ENCODE measurements at places on chromosomes 16 and 17.
A peak's percentile ranks its signal among the peaks of the same experiment; 100 is the strongest.

- no peak for DNase-seq
Measured at GRCh38 chr17:80887639-80888175, 103.9 kb upstream of the CHMP6 start.

GRCh38 chr16:50368410-50369132, at the start of gene BRD7:
BRD7 (minus strand) TSS chr16:50368988; CDS start chr16:50368774, 214 bp downstream.
- peak; percentile 20 for DNase-seq

GRCh38 chr16:64641343-64641742, 480.5 kb downstream of the CDH11 start:
- no peak for DNase-seq

DNA sequence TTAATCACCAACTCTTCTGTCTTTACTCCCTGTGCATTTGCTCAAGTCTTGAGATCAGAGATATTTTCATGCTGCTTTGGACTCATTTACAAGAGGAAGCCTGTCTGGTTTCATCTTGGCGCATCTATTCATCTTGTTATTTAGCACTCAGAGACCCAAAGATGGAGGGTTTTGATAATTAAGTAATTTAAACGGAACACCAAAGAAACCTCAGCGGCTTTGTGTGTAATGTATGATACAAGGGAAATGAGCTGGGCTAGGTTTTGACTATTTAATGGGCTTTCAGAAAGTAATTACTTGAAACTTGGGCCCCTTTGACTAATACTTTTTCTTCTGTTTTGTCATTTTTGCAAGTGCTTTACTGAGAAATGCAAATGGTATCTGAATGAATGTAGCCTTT, 66.2 kb upstream of the CACNG3 start:
- DNase-seq = no peak

DNA sequence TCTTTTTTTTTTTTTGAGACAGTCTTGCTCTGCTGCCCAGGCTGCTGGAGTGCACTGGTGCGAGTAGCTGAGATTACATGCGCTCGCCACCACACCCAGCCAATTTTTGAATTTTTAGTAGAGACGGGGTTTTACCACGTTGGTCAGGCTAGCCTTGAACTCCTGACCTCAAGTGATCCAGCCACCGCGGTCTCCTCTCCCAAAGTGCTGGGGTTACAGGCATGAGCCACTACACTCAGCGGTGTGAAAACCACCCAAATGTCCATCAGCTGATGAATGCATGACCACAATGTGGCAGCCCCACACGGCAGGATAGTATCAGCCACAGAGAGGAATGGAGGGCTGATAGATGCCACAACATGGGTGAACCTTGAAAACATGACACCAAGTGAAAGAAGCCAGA, 2.1 kb downstream of the P2RX5 start:
- no peak for DNase-seq

DNA sequence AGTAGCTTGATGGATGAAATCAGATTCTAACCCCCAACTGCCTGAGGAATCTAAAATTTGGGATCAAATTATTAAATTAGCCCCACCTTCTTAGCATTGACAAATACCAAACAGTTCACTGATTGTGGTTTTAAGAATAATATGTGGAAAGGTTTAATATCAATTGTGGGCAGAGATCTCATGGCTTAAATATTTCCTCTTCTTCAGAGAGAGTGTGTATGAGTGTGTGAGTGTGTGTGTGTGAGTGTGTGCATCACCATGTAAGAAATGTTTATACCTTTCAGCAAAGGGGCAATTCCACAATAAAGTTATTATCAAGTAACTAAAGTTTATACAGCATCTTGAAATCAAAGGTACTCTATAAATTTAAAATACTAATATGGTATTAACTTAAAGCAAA, 3.2 kb downstream of the SMURF2 start:
- no peak for DNase-seq

DNA sequence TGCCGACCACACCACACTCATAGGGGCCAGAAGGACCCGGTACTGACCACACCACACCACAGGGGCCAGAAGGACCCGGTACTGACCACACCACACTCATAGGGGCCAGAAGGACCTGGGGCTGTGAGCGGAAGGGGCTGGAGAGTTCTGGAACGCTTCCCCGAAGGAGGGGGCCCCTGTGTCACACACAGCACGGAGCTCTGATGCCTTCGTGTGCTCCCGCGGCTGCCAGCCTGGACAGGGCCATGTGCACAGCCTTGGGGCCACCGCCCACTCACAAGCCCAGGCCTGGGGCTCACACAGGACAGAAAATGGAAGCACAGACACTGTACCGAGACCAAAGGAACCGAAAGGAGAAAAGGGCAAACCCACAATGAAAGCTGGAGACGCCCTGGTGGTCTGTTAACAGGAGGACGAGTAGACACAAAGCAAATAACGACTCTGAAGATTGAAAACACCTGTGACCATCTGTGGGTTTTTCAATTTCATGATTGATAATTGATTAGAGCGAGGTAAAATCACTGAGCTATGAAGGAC, 106.5 kb upstream of the METRNL start:
- no peak for DNase-seq

DNA sequence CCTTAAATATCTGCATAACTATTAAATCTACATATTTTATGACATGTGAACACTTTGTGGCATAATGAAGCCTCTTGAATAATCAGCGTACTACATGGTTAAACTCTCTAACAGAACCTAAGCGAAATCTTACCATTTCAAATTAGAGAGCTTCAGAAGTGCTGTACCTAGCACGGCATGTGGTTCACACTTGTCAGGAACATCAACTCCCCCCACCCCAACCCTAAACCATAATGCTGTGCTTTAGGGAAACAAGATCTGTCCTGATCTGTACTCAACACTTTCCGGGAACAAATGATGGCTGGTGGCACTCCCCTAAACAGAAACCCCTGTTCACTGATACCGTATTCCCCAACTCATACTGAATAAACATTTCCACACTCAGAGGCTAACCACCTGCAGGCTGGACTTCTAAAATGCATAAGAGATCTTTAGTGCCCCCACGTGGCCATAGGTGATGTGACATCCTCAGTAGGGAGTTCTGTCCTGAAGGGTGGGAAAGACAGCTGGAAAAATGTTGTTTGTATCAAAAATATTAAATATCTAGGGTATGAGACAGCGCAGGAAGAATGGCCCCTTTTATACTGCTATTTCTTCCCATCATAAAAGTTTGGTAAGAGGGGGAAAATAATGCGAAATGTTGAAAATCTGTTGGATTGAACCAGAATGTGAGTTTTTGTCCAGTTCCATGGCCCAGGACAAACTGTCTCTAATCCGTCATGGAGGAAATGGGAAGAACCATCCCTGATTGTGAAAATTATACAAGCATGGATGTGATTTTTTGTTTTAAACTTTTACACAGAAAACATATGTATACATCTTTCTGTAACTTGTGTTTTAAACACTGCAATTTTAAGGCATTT, 88.6 kb downstream of the USP31 start:
- DNase-seq = peak; percentile 88

- no peak for DNase-seq
Measured at GRCh38 chr17:4994081-4994595, 3.2 kb downstream of the INCA1 start.

GRCh38 chr17:30586818-30587595, 109.8 kb downstream of the GOSR1 start:
- no peak for DNase-seq

DNA sequence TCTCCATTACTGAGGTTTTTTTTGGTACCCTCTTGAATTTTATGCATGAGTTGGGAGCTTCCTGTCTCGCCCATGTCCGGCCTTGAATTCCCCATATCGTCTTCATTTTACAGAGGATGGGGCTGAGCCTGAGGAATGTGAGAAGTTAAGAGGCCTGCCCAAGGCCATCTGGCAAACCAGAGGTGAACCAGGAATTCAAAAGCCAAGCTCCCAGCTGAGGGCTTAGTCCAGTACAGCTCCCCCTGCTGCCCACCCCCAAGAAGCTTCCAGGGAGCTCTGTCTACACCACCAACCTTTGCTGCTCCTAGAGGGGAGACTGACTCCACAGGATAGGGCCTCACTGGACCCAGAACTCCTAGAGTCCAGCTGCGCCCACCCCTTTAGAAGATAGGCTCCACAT, 20.7 kb upstream of the C16orf78 start:
- DNase-seq = no peak

GRCh38 chr17:29924786-29925185, 5.2 kb downstream of the SSH2 start:
- DNase-seq = no peak

Measured in trophoblast cell (in vitro differentiated cells and primary cell).